ENCODE measurements at places on chromosomes 3 and 15.

GRCh38 chr3:104244680-104245220 lies 1122.0 kb upstream of the ALCAM start:
- DNase-seq, result no peak

DNA sequence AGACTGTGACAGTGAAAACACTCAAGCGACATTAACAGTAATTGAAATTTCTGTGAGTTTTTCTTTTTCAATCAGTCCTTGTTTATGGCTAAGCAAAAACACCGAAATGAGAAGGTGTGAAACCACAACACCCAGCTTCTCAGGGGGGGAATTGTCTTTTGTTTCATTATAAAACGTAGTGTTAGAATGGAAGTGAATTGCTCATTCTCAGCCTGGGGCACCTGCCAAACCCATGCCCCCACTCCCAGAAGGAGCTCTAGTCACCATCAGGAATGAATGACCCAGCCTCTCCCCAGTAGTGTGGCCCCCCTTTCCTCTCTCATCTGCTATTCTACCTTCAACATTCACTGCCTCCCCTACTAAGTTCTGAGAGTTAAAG lies 185.8 kb upstream of the CFAP20DC start:
- DNase-seq, result no peak

- no peak for DNase-seq
These were observed 133.8 kb downstream of the GMNC start for GRCh38 chr3:190728574-190729246.

GRCh38 chr3:13850161-13850945 lies 29.5 kb downstream of the WNT7A start:
- DNase-seq, result no peak

GRCh38 chr3:118806423-118806822 lies 228.2 kb downstream of the IGSF11 start:
- no peak for DNase-seq

Measured in CD4-positive, alpha-beta T cell treated with Interferon gamma for 1 hour (primary cell).